ENCODE measurements at places on chromosomes 12 and 14. TPM values are rescaled to one million over a fixed set of nuclear protein-coding genes. Genes with fewer than 3 reads are reported as not detected.

Gene FSCB
- not detected for total RNA-seq

Gene BIN2
- not detected for total RNA-seq

DNA sequence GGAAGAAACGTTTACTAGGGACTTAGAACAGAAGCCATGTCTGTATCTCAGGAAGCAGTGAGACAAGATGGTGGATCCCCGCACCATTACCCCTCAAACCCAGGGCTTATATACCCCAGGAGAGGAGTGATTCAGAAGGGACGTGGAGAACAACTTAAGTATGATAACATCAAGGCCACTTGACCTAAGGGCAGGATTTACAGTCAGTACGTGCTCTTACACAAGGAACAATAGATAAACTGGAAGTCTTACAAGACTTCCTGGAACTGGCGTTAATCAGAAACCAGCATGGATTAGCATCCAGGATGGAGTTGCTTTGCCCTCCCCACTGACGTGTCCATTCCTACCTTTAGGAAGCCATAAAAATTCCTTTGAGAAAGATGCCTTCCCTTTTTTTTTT, 8.6 kb upstream of the ETFBKMT start:
- no peaks in the 10 kb centered on the region for H3K27me3 ChIP-seq
- no peaks in the 10 kb centered on the region for H3K36me3 ChIP-seq
- no peak overlapping the region for H3K4me3 ChIP-seq
- peaks cover 3% of the 10 kb centered on the region for H3K4me1 ChIP-seq
- no peak for DNase-seq

Gene OR6C2
- not detected for total RNA-seq

- no peak for DNase-seq
- peaks cover 13% of the 10 kb centered on the region for H3K36me3 ChIP-seq
- H3K4me1 ChIP-seq = no peaks in the 10 kb centered on the region
- H3K27me3 ChIP-seq = no peaks in the 10 kb centered on the region
- H3K4me3 ChIP-seq = no peak overlapping the region
- no peak overlapping the region for H3K27ac ChIP-seq
These were observed 160.5 kb downstream of the ANO2 start for GRCh38 chr12:5784462-5785130.

DNA sequence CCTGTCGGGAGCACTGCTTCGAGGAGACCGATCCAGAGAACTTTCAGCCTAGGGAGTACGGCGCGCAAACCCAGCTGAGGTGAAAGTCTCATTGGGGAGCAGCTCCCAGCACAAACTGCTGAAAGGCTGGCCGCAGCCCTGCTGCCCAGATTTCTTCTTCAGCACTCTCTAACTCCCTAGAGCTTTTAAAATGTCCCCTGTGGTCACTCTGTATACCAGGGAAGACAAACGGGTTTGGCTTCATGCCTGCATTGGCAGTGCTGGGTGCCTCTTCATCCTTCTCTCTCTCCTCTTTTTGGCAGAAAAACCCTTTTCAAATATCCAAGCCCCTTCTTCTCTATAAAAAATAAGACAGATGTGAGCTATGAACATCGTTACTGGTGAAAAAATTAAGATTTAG, 34.9 kb downstream of the BBS10 start:
- H3K36me3 ChIP-seq = no peaks in the 10 kb centered on the region
- no peaks in the 10 kb centered on the region for H3K27me3 ChIP-seq
- no peak overlapping the region for H3K27ac ChIP-seq
- no peak for DNase-seq
- H3K4me3 ChIP-seq = no peak overlapping the region

DNA sequence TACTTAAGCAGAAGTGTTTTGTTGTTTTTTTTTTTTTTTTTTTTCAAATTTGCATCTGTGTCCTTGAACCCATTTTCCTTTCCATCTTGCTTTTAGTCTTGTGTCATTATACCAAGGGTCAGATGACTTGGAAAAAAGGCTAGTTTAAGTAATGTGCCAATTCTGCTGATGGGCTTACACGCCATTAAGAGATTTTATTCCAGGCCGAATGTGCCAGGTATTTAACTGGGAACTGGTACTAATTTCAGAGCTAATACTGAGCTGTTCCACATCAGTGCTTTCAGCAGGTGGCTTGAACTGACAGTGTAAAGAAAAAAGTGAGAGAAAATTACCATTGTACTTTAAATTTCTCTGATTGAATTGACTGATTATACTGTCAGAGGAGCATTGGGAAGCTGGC, 224.9 kb downstream of the NPAS3 start:
- no peak for DNase-seq
- no peaks in the 10 kb centered on the region for H3K36me3 ChIP-seq
- no peak overlapping the region for H3K27ac ChIP-seq

DNA sequence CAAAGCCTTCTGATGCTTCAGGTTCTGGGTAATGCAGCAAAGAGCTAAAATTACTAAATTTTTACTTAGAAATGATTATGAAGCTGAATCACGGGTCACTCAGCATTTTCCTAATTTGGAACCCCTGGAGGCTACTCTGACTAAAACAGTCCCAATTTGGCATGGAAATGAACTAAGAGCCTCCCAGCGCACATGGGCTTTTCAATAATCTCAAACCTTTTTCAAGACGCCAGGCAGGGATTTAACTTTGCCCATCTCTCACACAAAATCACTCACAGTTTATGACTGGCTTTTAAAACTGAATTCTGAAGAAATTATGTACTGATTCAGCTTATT, 68.3 kb downstream of the LLPH start:
- H3K4me1 ChIP-seq = peaks cover 10% of the 10 kb centered on the region
- no peak overlapping the region for H3K4me3 ChIP-seq
- peaks cover 6% of the 10 kb centered on the region for H3K27me3 ChIP-seq
- no peak overlapping the region for H3K27ac ChIP-seq

Gene ADAM21
- not detected for total RNA-seq

GRCh38 chr14:61934385-61934784, 172.2 kb downstream of the SNAPC1 start:
- no peak overlapping the region for H3K27ac ChIP-seq
- H3K36me3 ChIP-seq = no peaks in the 10 kb centered on the region
- no peaks in the 10 kb centered on the region for H3K4me1 ChIP-seq
- peaks cover 16% of the 10 kb centered on the region for H3K27me3 ChIP-seq
- no peak for DNase-seq
- H3K4me3 ChIP-seq = no peak overlapping the region

- H3K27me3 ChIP-seq = no peaks in the 10 kb centered on the region
- no peaks in the 10 kb centered on the region for H3K36me3 ChIP-seq
- H3K27ac ChIP-seq = no peak overlapping the region
- peak; percentile 47 for DNase-seq
- no peak overlapping the region for H3K4me3 ChIP-seq
These were observed 542.1 kb upstream of the ATP2B1 start for GRCh38 chr12:90250766-90251165.

DNA sequence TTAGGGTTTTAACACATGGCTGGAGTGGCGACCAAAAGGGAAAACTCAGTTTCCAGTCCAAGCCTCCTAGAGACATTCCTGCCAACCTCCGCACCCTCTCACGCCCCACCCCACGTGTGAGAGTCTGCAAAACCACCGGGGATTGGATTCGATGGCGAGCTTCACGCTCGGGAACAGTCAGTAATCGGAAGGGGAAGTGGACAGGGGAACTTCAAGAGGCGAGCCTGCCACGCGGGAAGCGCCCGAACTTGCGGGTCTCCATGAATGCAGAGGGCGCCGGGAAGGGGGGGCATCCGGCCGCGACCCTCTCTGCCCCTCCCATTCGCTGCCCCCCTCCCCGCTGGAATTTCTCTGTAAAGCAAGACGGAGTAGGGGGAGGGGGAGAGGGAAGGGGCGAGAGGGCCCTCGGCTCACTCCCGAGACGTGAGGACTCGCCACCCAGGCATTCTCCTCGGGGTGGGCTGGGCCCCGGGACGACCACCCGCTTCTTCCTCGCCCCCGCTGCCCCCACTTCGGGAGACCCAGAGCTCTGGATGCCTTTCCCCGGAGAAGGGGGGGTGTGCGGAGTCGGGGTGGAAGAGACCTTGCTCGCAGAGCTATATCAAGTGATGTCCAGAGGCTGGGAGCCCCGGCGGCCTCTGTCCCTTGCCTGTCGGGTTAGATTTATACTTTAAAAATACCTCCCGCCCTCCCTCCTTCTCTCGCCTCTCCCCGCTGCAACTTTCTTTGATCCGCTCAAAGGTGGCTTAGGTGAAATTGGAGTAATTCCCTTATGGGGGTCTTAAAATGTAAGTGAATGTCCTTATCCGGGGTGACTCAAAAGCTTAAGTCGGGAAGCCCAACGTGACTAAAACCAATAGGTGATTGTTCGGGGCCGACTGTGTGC, 2.5 kb upstream of the CCND2 start:
- H3K27me3 ChIP-seq = peaks cover 66% of the 10 kb centered on the region
- H3K4me3 ChIP-seq = peak overlapping the region; percentile 26
- DNase-seq = peak; percentile 15
- H3K4me1 ChIP-seq = peaks cover 25% of the 10 kb centered on the region
- H3K27ac ChIP-seq = no peak overlapping the region

- DNase-seq = no peak
- H3K27ac ChIP-seq = no peak overlapping the region
- H3K36me3 ChIP-seq = no peaks in the 10 kb centered on the region
- H3K4me3 ChIP-seq = no peak overlapping the region
These were observed 90.5 kb downstream of the CHST11 start for GRCh38 chr12:104547235-104547634.

GRCh38 chr12:25052914-25053211, 104.0 kb upstream of the BCAT1 start:
- H3K27ac ChIP-seq = no peak overlapping the region
- H3K4me1 ChIP-seq = no peaks in the 10 kb centered on the region
- H3K36me3 ChIP-seq = no peaks in the 10 kb centered on the region

DNA sequence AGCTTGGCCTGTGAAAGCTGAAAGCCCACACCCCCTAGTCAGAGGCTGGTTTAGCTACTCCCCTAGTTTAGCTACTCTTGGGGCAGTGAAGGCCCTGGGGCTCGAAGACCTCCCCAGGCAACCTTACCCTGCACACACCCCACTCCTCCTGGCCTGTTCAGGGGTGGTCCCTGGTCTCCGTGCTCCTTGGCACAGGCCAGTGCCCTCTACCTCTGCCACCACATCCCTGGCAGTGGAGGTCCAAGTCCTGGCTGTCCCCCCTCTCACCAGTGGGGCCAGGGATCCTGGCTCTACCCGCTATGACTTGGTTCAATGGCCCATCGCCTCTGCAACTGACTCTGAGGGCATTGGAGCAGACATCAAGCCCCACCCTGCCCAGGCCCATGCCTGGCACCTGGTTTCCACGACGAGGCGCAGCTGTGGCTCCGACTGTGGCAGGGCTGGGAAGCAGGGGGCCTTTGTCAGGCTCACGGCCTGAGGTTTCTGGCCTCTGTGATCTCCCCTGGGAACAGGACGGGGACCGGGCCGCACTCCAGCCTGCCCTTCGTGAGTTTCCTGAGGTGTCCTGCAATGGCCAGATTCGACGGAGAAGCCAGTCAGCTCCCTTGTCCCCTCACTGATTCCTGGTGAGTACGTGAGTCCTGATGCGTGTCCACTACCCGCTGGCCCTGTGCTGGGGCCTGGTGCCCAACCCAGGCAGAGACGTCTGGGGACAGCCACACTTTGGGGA, 5.7 kb downstream of the TMEM121 start:
- peaks cover 2% of the 10 kb centered on the region for H3K27me3 ChIP-seq
- no peak overlapping the region for H3K27ac ChIP-seq
- no peaks in the 10 kb centered on the region for H3K36me3 ChIP-seq

DNA sequence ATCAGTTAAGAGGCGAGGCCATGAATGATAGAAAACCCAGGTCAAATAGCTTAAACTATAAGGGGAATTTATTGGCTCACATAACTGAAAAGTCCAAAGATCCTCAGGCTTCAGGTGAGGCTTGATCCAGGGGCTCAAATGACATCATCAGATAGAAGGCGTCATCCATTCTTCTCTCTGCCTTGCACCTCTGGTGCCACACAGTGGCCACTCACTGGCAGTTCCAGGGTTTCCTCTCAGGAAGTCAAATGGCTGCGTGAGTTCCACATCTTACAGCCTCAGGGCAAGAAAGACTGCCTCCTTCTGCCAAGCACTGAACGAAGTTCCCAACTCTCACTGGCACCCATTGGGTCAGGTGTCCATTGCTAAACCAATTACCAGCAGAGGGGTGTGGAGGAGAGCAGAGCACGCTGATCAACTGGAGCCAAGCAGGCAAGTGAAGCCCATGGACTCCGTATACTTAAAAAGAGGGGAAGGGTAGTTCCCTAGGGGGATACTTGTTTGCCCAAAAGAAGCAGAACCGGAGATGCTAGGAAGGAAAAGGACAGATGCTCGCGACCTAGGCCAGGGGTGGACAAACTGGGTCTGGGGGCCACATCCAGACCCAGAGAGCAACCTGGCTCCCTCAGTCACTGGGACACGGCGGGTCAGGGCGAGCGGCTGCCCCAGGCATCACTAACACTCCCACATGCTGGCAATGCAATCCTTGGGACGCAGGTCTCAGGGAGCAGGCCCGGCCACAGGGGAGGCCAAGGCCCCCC, 69.3 kb downstream of the SERPINA3 start:
- no peaks in the 10 kb centered on the region for H3K27me3 ChIP-seq
- no peaks in the 10 kb centered on the region for H3K36me3 ChIP-seq
- no peak overlapping the region for H3K27ac ChIP-seq
- DNase-seq = peak; percentile 14

- no peak overlapping the region for H3K27ac ChIP-seq
- H3K27me3 ChIP-seq = no peaks in the 10 kb centered on the region
- no peak for DNase-seq
- H3K4me3 ChIP-seq = no peak overlapping the region
These were observed 93.1 kb upstream of the ZDHHC17 start for GRCh38 chr12:76670776-76671175.

GRCh38 chr12:93397412-93397811, 19.7 kb downstream of the NUDT4 start:
- peaks cover 24% of the 10 kb centered on the region for H3K36me3 ChIP-seq
- H3K4me1 ChIP-seq = no peaks in the 10 kb centered on the region
- no peak overlapping the region for H3K27ac ChIP-seq
- H3K4me3 ChIP-seq = no peak overlapping the region
- no peak for DNase-seq

Gene MFAP5
- not detected for total RNA-seq

GRCh38 chr14:52755607-52756316, 25.8 kb downstream of the STYX start:
- H3K36me3 ChIP-seq = no peaks in the 10 kb centered on the region
- no peak for DNase-seq
- no peaks in the 10 kb centered on the region for H3K4me1 ChIP-seq
- no peak overlapping the region for H3K4me3 ChIP-seq

- H3K4me1 ChIP-seq = peaks cover 14% of the 10 kb centered on the region
- H3K27me3 ChIP-seq = no peaks in the 10 kb centered on the region
- no peak for DNase-seq
- no peaks in the 10 kb centered on the region for H3K36me3 ChIP-seq
These were observed 107.5 kb downstream of the DAAM1 start for GRCh38 chr14:59295951-59296350.

GRCh38 chr14:68520637-68521556, 272.0 kb downstream of the ZFP36L1 start:
- no peaks in the 10 kb centered on the region for H3K27me3 ChIP-seq
- H3K36me3 ChIP-seq = no peaks in the 10 kb centered on the region
- DNase-seq = no peak

GRCh38 chr14:76708771-76709170, 52.5 kb upstream of the VASH1 start:
- H3K4me3 ChIP-seq = no peak overlapping the region
- no peaks in the 10 kb centered on the region for H3K4me1 ChIP-seq
- DNase-seq = no peak
- no peaks in the 10 kb centered on the region for H3K27me3 ChIP-seq
- H3K27ac ChIP-seq = no peak overlapping the region
- H3K36me3 ChIP-seq = no peaks in the 10 kb centered on the region

Measured in endothelial cell of umbilical vein (primary cell).